NCI-H187 (cell line): ENCODE measurements at places on chromosomes 5 and 9.

- no peak for DNase-seq
Observed at GRCh38 chr5:32767948-32768467, 56.9 kb downstream of the NPR3 start.

- DNase-seq: no peak
Observed at GRCh38 chr5:140391312-140391711, 10.3 kb upstream of the ANKHD1 start.

GRCh38 chr9:91426123-91426745, 2.6 kb upstream of the NFIL3 start:
- DNase-seq: no peak

GRCh38 chr5:84393969-84394368, 9.3 kb upstream of the EDIL3 start:
- no peak for DNase-seq

GRCh38 chr5:146047396-146047795, 58.0 kb downstream of the PLAC8L1 start:
- no peak for DNase-seq

- no peak for DNase-seq
Observed at GRCh38 chr5:657570-657969, 35.6 kb downstream of the TPPP start.

GRCh38 chr5:41869151-41869723, 988 bp downstream of the OXCT1 start:
- DNase-seq: no peak

- DNase-seq: no peak
Observed at GRCh38 chr5:81817980-81818379, 67.1 kb upstream of the SSBP2 start.

- DNase-seq: no peak
Observed at GRCh38 chr5:52837068-52837467, 49.4 kb downstream of the ITGA1 start.

- DNase-seq: no peak
Observed at GRCh38 chr5:100643473-100643872, 108.3 kb downstream of the FAM174A start.

DNA sequence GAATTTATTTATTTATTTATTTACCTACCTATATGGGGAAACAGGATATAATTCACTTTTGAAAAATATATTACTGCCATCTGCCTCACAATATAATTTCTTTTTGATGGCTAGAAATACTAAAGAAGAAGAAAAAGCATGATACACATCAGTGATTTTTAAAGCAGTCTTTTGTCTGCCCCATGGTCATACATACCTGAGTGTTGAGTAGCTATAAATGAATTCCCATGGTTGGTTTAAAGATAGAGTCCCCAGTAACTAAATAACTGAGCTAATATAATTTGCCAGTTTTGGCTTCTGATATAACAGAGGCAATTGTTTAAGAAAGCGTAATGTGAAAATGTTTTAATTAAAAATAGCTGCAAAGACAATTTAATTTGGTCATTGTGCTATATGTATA, 447.8 kb downstream of the PDE4D start:
- no peak for DNase-seq

- no peak for DNase-seq
Observed at GRCh38 chr5:132651838-132652469, 6.0 kb upstream of the IL13 start.

- no peak for DNase-seq
Observed at GRCh38 chr5:15440434-15440833, 59.5 kb upstream of the FBXL7 start.

DNA sequence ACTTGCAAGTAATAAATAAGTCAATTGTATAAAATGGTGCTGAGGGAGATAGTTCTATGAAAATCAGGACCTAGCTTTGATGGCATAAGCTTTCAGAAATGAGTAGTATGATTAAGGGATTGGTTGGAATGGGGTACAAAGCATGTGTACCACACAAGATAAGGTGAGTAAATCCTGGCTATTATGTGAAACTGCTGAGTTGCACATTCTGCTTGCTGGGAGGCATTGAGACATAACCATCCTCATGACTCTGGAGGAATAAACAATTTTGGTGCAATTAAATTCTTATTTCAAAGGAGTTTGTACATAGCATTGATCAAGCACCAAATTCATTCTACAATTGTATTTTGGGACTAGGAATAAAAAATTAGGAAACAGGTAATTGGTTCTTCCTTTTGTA, 755.2 kb upstream of the ACO1 start:
- no peak for DNase-seq

DNA sequence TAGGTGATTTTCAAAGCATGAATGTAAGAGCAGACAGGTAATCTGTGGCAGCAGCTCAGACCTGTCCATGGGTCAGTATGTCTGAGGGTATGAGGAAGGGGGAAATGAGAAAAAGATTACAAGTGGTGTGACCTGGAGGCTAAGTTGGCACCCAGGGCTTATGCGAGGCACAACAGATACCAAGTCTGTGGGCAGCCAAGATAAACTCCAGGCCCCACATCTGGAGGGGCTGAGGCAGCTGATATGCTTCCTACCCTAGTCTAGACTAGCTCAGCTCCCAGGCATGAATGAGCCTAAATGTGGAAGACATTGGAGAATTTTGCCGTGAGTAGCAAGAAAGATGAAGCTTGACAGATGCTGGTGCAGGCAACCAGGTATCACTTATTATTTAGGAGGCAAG, 151.7 kb downstream of the PIK3R1 start:
- no peak for DNase-seq

DNA sequence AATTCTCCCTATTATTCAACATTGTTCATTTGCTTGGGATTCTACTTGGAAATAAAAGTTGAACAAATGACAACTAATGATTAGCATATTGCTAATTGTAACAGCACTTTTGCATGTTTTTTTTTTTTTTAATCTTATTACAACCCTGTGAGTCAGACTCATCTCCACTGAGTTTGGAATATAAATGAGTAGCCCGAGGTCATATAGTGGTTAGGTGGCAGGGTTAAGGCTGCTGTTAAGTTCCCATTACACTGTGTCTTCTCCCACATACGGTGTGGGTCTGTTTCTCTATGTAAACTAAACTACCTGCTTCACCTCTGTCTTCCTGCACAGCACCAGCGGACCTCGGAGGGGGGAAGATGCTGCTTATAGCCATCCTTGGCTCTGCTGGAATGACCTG, 92.4 kb downstream of the EQTN start:
- DNase-seq: no peak

- no peak for DNase-seq
Observed at GRCh38 chr5:146081556-146081955, 23.8 kb downstream of the PLAC8L1 start.

GRCh38 chr9:94805585-94805984, 79.1 kb downstream of the AOPEP start:
- no peak for DNase-seq

- no peak for DNase-seq
Observed at GRCh38 chr5:40333459-40334241, 346.1 kb upstream of the PTGER4 start.

- DNase-seq: no peak
Observed at GRCh38 chr5:141342773-141343172, 856 bp upstream of the PCDHGA3 start.

DNA sequence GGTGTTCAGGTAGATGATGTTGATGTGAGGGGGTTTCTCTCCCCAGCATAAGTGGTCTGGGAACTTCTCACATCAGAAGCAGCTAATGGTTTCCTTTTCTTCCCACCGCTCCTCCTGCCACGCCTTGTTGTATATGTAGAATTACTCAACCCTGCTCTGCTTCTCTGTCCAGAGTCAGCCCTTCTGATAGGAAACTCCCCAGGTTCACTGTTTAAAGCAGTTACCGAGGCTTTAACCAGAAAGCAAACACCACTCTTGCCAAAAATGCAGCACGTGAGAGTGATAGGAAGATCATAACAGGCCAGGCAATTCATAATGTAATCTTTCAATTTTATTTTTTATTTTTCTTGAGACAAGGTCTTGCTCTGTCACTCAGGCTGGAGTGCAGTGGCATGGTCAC, 10.5 kb upstream of the TMEM252 start:
- no peak for DNase-seq

DNA sequence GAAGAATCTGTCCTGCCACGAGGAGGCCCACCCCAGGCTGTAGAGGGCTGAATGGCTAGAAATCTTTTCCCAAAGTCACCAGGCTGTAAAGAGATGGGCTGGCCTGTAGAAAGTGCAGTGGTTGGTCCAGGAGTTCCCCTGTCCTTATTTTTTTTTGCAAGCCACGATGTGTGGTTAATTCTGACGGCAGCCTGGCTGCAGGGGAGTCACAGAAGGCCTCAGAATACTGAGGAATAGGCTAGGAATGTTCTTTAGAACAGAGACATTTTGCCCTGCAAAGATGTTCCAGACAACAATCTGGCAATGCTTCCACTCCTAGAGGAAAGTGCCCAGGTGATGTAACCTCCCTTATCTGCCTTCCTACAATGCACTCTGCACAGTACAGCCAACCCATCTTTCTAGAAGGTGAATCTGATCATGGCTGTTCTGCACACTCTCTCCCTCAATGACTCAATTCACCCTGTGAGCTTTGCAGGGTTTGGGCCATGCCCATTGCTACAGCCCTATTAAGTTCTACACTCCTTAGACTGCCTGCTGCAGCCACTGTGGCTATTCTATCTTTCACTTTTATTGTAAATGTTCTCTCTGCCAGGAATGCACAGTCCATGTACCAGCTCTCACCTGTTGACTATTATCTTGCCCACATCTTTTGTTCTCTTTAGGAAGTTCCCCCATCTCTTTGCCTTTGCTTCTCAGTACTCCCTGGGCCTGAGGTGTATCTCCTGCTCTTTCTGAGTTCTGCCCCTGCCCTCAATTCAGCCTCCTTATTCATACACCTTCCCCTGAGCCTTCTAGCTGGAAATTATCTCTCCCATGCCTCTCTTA, 377.8 kb upstream of the CLINT1 start:
- no peak for DNase-seq

DNA sequence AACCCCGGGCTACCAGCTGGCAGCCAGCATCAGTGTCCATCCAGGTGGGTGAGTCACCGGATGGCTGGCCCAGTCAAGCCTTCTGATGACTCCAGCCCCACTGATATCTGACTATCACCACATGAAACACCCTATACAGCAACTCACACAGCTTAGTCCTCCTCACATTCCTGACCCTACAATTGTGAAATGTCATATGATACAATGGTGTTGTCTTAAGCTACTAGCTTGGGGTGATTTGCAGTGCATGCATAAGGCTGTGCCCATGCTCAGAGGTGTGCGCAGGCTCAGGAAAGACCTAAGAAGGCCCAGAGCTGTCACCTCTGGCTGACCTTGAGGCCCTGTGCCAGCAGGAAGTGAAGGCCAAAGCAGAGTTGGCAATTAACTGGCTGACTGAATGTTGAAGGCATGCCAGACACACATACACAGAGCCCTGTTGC, 21.5 kb upstream of the SEMA4D start:
- DNase-seq: no peak
